Astrocyte (in vitro differentiated cells and primary cell): ENCODE measurements at places on chromosomes 11 and 22.

DNA sequence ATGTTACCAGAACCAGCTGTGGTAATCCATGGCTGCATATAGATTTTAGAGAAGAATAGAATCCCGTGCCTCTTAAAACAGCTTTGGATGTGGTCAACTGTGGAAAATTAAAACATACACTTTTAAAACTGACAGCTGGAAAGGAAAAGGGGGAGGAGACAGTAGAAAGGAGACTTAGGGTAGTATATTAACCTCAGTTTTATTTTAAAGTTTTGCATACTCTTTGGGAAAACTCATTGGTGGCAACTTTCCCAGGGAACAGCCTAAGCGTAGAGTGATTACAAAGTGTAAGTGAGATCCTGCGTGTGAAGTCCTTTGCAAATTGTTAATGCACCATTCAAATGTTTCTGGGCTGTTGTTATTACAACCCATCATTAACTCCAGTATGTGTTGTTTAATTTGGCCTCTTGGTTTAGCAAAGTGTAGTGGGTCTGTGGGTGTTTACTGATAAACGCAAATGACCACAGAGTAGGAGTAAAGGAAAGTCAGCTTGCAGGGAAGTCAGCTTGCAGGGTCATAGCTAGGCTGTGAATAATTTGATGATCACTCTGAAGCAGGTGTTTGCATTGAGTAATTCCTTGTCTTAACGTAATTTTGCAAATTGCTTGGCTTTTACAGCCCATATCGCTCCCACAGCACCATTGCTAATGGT lies 88.0 kb upstream of the DBX1 start:
- no peak for DNase-seq

DNA sequence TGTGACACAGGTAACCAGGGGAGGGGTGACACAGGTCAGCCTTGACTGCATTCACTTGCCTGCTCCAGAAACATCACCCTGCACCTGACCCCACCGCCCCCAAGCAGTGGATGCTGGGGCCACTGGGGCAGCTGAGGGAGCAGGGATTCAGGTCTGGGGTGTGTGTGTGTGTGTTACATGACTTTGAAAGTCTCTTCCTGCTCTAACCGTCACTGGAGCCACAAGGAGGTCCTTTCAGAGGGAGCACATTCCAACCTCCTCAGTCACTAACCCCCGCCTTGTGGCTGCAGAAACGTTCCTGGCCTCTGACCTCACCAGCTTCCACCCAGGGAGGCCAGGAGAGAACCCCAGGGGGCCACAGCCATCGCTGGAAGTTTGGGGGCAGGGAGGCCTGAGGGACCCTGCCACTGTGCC lies 2.9 kb upstream of the FOSL1 start:
- DNase-seq, result peak; percentile 86

GRCh38 chr11:57275582-57275981 lies 38.5 kb upstream of the APLNR start:
- no peak for DNase-seq

GRCh38 chr22:46841522-46841921 lies 79.1 kb downstream of the TBC1D22A start:
- DNase-seq, result no peak

- DNase-seq, result no peak
These were observed 89.6 kb downstream of the CSNK2A3 start for GRCh38 chr11:11263238-11264005.

- DNase-seq, result peak; percentile 85
These were observed 23.6 kb downstream of the ADM start for GRCh38 chr11:10328314-10329098.

GRCh38 chr22:25742918-25743708 lies 1.1 kb downstream of the MYO18B start:
- no peak for DNase-seq

DNA sequence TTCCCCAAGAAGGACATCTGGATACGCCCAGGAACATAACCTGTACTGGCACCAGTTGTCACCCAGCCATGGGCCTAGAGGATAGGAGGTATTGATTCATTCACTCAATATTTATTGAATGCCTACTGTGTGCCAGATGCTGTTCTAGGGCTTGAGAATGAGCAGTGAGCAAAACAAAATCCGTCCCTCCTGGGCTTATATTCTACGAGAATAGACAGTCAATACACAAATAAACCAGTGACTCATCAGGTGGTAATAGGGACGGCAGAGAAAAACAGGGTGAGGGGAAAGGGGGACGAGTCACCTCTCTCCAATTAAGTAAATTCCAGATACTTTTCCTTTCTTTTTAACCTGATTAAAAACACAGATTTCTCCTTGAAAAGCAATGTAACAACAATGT lies 103.5 kb downstream of the MICAL2 start:
- DNase-seq, result no peak

DNA sequence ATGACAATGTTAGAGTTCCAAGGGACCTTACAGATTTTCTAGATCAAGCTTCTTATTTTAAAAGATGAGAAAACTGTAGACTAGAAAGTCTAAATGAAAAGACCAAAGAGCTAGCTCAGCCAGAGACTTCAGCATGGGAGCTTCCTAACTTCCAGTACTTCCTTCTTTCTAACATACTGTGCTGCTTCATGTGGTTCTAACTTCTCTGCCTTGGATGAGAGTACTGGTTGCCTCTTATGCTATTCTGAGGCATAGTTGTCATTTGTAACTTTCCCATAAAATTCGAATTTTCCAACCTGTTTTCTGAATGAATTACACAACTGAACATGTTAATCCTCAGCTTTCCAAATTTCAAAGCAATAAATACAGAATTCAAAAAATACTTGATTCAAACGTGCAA lies 1.8 kb downstream of the MTMR2 start:
- no peak for DNase-seq

GRCh38 chr11:115550291-115551059 lies 46.3 kb upstream of the CADM1 start:
- DNase-seq, result peak; percentile 25

- DNase-seq, result peak; percentile 49
These were observed 247.3 kb downstream of the MN1 start for GRCh38 chr22:27554106-27554811.

DNA sequence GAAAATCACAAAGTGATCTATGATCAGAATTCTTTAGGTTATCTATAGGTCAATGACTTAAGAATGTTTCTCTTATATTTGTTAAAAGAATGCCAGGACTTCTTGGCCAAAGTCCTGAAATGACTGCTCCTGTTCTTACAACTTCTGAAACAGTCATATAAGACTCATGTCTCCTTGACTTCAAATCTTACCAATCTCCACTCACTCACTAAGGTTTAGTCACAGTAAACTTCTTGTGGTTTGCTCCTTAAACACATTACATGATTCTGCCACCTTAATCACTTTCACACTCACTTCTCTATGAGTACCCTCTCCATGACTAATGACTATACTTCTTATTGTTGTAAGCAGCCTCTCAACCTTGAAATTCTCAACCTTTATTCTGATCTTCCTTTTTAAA lies 648.7 kb upstream of the CCDC179 start:
- DNase-seq, result peak; percentile 90

GRCh38 chr11:122068141-122068540 lies 47.9 kb downstream of the BLID start:
- peak; percentile 57 for DNase-seq

DNA sequence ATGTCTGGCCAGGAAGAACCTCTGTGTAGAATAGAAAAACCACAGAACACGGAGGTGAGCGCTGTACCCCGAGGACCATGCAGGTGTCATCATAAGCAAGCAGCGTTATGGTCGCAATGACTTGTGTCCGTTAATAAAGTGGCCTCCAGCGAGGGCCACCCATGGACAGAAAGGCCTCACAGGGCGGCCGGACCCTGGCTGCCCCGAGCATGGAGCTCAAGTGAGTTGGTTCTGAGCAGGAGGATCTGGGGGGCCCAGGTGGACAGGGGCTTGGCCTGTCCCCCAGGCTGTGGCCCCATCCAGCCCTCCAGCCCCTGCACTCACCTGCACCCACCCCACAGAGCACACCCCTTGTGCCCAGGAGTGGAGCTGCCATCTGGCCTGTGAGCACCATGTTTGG lies 133.8 kb downstream of the BRD1 start:
- no peak for DNase-seq

- DNase-seq, result no peak
These were observed 1.5 kb downstream of the DDX10 start for GRCh38 chr11:108666373-108666772.

DNA sequence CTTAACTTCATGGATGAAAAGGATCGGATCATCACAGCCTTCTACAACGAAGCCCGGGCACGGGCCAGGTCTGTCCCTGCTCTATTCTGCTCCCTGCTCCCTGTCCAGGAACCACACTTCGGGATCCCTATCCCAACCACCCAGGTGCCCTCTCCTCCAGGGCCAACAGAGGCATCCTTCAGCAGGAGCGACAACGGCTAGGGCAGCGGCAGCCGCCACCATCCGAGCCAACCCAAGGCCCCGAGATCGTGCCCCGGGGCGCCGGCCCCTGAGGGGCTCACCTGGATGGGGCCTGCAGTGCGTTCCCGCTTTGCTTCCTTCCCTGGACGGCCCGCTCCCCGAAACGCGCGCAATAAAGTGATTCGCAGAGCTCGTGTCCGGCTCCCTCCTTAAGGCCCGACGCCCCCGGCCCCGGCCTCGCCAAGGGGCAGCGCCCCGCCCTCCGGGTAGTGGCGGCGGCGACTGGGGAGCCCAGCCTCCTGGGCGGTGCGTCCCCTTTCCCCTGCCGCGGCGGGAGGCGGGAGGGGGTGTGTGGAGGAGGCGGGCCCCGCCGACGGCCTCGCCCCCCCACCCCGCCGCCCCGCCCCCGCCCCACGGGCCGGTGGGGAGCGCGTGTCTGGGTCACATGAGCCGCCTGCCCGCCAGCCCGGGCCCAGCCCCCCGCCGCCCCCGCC lies at the start of gene VEGFB:
Gene VEGFB (plus strand): TSS at position 672 of the 674 bp plus-strand sequence. CDS start 250 bp downstream, outside the sequence.
- DNase-seq, result no peak

GRCh38 chr11:108224911-108225786 lies 2.3 kb downstream of the ATM start:
- no peak for DNase-seq

DNA sequence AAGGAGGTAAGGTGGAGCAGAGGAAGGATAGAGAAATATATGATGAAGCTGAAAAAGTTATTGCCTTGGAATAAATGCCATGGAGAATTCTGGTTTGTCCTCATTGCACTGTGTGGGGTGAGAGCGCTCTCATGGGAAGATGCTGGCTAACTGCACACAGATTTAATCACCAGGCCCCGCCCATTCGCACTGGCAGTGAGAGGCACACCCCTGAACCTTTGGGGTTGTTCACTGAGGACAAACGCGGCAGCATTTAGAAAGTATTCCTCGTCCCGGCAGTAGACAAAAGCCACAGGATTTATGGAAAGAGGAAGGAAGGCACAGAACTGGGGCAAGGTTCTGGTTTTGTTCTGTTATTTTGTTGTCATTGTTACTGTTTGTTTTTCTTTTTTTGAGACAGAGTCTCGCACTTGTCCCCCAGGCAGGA lies 70.2 kb downstream of the MED15 start:
- DNase-seq, result no peak

DNA sequence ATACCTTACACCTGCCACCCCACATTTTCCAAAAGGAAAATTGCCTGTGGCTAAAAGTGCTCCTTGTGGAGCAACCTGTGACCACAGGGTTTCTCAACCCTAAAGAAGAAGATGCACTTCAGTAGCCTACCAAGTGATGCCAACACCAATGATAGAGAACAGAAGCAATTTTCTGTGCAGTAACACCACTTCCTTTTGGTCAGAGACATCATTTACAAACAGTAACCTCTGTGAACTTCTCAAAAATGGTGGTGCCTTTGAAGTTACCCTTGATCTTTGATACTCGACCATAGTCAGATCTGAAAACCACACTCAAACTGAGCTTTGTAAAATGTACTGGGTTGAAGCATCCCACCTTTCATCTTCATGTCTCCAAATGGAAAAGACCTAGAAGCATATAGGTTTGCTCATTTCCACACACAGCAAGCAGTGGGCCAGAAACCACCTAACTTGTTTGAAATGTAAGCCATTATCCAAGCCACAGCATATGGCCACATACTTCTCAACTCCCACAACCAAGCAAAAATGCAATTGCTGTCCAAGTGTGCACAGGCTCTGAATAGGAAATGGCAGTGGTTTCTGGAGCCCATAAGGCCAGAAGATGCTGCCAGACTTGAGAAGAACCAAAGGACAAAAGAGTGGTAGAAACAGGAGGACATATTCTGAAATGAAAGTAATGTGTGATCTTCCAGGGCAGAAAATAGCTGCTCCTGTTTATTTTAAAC lies 24.3 kb downstream of the MPPED2 start:
- DNase-seq, result peak; percentile 60

DNA sequence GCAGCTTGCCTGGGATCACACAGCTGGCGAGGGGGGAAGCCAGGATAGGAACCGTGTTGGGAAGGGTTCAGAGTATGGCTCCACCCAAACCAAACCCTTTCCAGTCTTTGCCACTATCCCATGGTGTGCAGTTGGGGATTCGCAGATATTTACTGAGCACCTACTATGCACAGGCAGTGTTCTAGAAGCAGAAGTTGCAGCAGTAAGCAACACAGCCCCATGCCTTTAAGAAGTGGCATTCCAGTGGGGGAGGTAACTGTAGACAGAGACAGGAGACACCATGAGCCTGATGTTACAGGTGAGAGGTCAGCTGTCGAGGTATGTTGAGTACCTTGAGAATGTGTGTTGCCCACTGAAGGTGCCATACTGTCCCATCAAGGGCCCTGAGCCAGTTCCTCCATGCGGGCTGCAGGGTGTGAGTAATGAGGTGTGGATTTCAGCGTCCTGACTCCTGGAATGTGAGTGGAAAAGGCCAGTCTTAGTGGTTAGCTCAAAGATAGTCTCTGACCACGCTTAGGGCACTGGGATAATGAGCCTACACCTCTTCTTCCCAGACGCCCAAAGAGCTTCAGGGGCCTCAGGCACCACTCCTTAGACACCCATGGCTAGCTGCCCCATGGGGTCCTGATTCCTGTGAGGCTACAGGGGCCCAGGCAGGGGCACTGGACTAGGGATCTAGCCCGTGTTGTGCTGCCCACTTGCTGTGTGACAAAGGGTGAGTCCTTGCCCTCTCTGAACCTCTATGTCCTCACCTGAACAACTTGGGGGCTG lies 71.8 kb upstream of the TP53I11 start:
- peak; percentile 73 for DNase-seq

DNA sequence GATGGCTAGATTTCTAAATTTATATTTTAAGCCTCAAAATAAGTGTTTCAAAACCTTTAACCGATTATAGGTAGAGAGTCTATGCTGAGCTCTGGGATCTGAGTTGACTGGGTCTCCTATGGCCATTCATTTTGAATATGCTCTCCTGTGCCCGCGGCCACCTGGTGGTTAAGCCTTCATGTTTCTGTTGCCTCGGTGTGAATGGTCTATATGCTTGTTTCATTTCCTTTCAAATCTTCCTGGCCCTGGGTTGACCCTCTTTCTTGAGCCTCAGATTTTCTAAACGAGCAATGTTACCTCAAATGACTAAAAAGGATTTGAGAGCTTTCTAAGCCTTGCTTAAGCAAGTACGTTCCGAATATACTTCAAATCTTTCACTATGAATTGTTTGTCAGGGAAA lies 789.4 kb upstream of the KIRREL3 start:
- DNase-seq, result no peak

GRCh38 chr11:11691296-11692151 lies 69.7 kb upstream of the GALNT18 start:
- no peak for DNase-seq

- peak; percentile 33 for DNase-seq
These were observed 126.3 kb upstream of the CARD18 start for GRCh38 chr11:105265845-105266244.
